Islet precursor cell (in vitro differentiated cells): ENCODE measurements at places on chromosomes 7 and 10.

- no peak for DNase-seq
Observed at GRCh38 chr10:29740981-29741545, 106.3 kb upstream of the SVIL start.

GRCh38 chr7:100802951-100803350, 24.4 kb downstream of the EPHB4 start:
- no peak for DNase-seq

DNA sequence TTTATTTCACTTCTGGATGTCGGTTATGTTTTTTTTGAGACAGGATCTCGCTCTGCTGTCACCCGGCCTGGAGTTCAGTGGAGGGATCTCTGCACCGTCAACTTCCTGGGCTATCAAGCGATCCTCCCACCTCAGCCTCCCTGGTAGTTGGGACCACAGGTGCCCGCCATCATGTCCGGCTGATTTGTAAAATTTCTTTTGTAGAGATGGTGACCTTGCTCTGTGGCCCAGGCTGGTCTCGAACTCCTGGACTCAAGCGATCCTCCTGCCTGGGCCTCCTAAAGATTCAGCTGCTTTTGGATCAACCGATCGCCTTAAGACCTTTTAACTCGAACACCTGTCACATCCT, 606 bp upstream of the RABGEF1 start:
- DNase-seq, result no peak

DNA sequence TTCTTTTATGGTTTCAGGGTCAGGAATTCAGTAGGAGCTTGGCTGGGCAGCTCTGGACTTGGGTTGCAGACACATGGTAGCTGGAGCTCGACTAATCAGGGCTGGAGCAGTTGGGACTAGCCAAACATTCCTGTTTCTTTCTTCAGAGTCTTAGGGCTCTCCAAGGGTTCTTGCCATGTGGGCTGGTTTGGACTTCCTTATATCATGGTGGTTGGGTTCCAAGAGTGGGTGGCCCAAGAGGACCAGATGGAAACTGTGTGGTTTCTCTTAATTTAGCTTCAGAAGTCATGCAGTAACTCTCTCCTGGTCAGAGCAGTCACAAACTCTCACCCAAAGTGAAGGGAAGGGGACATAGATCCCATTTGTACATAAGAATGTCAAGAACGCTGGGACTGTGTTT, 270.1 kb upstream of the FZD1 start:
- DNase-seq, result no peak

DNA sequence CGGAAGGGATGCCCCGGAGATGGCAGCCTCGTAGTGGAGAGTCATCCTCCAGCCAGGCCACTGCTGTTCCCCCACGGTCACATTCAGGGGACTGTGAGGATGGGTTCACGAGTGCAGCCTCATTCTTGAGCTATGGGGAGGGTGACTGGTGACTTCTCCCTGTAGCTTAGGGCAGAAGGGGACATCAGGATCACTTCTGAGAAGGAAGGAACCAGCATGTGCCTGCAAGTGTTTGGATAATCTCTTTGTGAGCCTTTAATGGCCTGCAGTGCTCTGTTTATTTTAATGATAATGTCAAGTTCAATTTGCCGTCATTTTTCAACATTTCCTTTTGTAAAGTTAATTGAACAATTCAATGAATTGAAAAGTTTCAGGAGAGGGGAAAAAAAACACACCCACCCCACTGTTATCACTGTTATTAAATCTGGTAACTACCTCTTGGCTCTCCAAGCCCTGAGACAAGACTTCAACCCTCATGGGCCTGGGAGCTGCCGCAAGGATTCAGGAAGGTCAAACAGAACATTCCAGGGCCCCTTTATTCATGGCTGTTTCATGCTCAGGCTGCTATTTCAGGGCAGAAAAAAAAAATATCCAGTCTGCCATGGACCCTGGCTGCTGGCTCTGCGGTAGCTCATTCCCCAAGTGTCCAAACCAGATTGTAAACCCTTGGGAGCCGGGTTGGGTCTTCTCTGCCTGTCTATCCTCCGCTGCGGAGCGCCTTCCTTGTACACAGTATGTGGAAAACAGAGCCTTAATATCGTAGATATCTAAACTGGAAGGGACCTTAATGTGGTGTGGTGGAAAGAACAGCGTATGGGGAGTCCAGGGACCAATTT, 100.4 kb downstream of the CDH23 start:
- no peak for DNase-seq

DNA sequence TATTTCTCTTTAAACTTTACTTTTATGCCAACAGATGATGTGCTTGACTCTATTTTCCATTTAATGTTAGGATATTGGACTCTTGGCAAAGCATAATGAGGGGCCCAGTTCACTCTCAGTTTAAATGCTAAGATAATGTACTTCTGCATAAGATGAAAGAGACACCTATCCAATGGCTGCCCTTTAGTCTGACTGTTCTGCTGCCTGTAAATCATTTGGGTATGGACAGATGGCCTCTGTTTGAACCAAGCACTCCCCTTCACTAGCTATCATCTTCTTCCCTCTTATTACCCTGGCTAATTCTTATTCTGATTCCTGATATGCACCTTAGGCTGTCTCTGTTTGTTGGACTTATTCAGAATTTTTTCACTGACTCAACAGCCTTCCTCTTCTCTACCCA, 72.1 kb downstream of the SEM1 start:
- no peak for DNase-seq

- DNase-seq, result no peak
Observed at GRCh38 chr10:132962623-132963429, 20.5 kb upstream of the CFAP46 start.

DNA sequence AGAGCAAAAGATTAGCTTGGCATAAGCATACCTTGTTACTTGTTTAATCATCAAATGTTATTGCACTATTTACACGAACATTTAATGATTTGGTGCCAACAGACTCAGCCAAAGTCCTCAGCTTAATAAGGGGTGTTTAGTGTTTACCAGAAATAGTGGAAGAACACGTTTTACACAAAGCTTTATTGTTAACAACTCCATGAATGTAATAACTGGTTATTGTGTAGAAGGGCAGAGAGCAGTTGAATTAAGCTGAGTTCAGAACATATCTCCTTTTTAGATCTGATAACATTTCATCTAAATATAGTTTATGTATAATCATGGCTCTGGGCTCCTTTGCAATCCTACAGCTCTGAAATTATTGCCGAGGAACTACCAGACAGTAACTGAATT, 99.1 kb downstream of the CABCOCO1 start:
- no peak for DNase-seq

- no peak for DNase-seq
Observed at GRCh38 chr7:139186146-139186545, 44.9 kb upstream of the UBN2 start.

GRCh38 chr7:49295146-49295545, 370.8 kb downstream of the CDC14C start:
- no peak for DNase-seq

DNA sequence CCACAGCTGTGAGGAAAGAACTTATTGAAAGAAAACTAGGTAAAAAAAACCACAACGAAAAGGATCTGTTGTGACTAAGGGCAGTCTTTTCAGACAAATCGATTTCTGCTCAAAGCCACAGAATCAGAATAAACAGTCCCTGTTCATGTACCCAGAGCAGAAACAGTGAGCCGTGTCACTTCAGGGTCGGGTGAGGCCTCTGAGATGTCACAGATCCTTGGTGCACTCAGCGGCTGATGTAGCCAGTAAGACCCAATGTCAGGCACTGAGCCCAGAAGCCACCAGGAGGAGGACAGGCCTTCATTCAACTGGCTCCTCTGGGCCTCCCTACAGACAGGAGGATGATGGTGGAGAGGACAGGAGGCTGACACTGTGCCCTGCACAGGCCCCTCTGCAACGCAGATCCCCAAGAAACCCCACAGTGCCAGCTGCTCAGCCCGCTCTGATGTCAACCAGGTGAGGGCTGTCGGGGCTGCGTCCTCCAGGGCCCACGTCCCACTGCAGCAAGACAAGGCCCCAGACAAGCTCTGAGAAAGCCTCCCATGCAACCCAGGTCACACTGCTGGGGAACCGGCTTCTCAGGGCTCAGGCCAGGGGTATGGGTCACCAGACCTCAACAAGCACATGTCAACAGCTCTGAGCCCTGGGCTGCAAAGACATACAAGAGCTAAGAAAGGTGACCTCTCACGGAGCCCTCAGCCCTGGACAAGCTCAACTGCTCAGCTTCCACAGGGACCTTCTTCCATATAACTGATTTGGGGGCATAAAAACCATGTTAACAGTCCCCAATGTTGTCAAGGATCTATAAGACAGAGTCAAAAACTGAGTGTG, 190.6 kb downstream of the PARD3 start:
- no peak for DNase-seq

- no peak for DNase-seq
Observed at GRCh38 chr10:75266945-75267344, 31.2 kb upstream of the COMTD1 start.

DNA sequence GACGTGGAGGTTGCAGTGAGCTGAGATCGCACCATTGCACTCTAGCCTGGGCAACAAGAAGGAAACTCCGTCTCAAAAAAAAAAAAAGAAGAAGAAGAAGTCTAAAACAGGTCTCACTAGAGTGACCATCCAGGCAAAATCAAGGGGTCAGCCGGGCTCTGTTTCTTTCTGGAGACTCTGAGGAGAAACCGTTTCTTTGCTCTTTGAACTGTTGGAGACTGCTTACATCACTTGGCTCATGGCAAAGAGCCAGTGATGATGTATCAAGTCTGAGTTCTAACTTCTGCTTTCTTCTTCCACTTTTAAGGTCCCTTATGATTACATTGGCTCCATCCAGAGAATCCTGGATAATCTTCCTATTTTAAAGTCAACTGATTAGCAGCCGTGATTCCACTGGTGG, 306.8 kb downstream of the WDR11 start:
- no peak for DNase-seq

DNA sequence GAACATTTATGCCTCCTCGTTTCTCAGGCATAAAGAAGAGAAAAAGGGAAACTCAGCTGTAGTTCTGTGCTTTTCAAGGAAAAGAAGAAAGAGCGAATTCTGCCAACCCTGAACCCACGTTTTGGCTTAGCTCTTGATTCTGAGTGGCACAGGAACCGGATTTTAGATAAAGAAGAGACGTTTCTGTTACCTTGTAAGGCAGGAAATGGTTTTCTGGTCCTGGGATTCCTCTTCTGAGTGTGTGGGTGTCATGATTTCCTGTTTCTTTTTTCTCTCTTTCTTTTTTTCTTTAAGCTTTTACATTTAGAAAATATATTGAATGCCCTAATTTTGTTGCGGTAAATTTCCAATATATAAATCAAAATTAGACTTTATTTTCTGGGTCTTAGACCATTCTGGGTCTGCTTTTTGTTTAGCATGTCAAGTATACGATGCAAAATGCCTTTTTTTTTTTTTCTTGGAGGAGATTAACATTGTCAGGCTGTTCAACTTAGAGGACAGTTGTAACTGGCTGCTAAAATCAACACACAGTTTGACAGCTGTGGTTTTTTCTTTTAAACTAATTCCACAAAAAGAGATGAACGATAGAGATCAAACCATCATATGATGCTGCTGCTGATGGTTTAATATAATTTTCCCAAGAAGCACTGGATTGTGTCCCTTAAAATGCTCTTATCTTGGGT, 190.8 kb downstream of the GATA3 start:
- no peak for DNase-seq

GRCh38 chr10:50991456-50992355, 82.6 kb upstream of the PRKG1 start:
- peak; percentile 72 for DNase-seq

- peak; percentile 69 for DNase-seq
Observed at GRCh38 chr10:43689618-43689954, 40.9 kb upstream of the ZNF32 start.

- DNase-seq, result peak; percentile 87
Observed at GRCh38 chr7:1664711-1665548, 5.1 kb upstream of the ELFN1 start.

DNA sequence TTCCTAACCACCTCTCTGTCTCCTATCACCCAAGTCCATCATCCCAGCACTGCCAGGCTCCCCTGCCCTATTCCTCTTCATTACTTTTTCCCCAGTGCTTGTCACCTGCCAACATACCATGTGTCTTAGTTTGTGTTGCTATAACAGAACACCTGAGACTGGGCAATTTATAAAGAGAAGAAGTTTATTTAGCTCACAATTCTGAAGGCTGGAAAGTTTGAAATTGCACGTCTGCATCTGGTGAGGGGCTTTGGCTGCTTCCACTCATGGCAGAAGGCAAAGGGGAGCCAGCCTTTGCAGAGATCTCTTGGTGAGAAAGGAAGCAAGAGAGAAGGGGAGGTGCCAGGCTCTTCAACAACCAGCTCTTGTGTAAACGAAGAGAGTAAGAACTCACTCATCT, 47.3 kb downstream of the DRGX start:
- DNase-seq, result no peak

GRCh38 chr10:13917791-13918190, 331.0 kb downstream of the PRPF18 start:
- no peak for DNase-seq

GRCh38 chr10:125038637-125039036, 96.7 kb downstream of the ZRANB1 start:
- peak; percentile 69 for DNase-seq

- no peak for DNase-seq
Observed at GRCh38 chr7:134855442-134855841, 76.0 kb downstream of the CALD1 start.

DNA sequence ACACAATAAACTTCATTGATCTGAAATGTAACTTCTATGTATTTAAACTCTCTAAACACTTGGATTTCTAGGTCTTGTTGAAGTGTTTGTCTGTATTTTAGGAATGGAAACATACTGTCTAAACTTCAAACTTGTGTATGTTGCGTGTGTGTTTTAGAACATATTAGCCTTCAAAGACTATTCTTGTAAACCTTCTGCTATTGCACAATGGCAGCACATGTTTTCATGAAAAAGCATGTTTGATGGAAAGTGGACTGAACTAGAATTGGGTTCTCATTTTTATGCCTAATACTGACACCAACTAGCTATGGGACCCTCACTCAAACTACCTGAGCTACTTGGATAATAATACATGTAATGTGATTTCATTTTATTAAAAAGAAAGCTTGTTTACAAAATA, 592.6 kb downstream of the IPMK start:
- DNase-seq, result no peak

DNA sequence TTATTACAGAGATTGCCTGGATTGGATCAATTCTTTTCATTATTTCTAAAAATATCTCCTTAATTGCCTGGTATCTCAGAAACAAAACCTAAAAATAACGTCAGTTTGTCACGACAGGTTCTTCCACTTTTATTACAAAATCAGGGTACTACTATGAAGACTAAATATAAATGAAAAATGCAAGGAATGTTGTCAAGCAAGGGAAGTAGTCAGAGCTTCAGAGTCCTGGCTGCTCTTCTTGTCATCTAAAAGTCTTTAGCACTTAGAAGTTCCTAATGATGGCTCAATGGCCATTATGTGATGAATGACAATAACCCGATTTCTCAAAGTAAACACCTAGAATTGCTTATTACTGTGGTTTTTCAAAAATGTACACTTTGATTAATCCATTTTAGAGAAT, 192.2 kb downstream of the SEMA3A start:
- DNase-seq, result no peak

DNA sequence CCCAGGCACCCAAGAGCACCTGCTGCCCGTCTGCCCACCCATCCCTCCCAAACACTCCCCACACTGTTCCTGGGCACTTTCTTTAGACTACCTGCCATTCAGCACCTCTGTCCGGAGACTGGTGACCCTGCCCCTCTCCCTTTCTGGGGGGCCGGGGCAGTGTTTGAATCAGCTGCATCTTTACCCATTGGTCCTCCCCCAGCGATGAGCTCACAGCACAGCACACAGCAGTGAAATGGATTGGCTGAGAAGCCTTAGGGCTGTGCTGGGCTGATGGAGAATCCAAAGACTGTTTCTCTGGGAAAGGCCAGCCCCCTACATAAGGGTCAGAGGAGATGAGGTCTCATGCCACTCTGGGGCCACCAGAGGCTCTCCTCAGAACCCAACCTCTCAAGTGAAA, 40.2 kb downstream of the VWA2 start:
- peak; percentile 41 for DNase-seq

- DNase-seq, result no peak
Observed at GRCh38 chr10:113550365-113550764, 2.5 kb upstream of the HABP2 start.
